Panc1 (cell line): ENCODE measurements at places on chromosomes 7 and 10.

DNA sequence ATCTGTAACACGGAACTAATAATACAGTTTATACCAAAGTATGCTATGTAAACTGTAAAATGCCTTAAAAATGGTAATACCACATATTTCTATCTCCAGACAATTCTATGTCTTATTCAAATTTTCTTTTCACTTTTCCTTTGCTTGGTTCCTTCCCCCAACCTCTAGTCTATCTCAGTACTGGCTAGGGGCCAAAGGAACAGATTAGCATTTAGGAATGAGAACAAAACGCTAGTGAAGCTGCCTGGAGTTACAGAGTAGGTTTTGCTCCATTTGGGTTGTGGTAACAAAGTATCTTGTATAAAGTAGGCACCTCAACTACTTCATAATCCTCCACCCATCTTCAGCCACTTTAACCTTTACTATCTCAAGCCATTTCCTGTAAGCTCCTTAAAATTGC is 94.1 kb downstream of the HBP1 start:
- DNase-seq: no peak

DNA sequence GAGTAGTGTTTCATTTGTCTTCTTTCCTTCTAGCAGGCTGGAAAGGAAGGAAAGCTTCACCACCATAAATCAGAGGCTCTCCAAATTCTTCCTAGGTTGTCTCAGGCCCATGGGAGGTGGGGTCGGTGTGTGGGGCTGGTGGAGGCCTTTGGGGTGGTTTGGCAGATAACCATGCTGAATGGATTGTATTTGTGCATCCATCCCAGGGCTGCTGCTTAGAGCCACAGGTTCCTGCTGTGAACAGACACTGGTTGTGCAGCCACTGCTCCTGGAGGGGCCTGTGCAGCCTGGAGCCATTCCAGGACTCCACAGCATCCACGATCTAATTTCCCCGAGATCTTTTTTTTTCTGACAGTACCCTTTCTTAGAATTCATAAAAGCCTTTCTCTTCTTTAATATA is 741.8 kb downstream of the SUGCT start:
- DNase-seq: no peak

DNA sequence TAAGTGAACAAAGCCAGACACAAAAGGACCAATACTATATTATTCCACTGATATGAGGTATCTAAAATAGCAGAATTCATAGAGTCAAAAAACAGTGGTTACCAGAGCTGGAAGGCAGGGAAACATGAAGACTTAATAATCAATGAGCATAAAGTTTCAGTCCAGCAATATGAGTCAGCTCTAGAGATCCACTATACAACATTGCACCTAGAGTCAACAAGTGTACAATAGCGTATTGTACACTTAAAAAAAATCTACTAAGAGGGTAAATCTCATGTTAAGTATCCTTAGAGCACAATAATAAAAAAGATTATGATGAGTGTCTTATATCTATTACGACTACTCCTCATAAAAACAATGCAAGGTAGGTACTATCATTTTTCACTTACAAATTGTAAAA is 36.1 kb downstream of the C10orf90 start:
- DNase-seq: no peak

- no peak for DNase-seq
These were observed 71.1 kb downstream of the FIGNL1 start for GRCh38 chr7:50379082-50379481.

DNA sequence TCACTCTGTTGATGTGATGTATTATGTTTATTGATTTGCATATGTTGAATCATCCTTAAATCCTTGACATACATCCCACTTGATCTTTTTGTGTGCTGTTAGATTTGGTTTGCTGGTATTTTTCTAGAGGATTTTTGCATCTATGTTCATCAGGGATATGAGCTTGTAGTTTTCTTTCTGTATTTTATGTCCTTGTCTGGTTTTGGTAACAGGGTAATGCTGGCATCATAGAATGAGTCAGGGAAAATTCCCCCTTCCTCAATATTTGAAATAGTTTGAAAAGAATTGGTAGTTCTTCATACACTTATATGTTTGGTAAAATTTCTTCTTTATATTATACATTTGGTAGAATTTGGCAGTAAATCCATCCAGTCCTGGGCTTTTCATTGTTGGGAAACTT is 89.4 kb upstream of the SLC13A1 start:
- DNase-seq: no peak

- DNase-seq: no peak
These were observed 104.0 kb downstream of the GRM3 start for GRCh38 chr7:86747698-86748097.

GRCh38 chr7:102039706-102040105 is 222.3 kb downstream of the CUX1 start:
- DNase-seq: no peak

- DNase-seq: no peak
These were observed 553 bp downstream of the TSPAN15 start for GRCh38 chr10:69451784-69452251.

DNA sequence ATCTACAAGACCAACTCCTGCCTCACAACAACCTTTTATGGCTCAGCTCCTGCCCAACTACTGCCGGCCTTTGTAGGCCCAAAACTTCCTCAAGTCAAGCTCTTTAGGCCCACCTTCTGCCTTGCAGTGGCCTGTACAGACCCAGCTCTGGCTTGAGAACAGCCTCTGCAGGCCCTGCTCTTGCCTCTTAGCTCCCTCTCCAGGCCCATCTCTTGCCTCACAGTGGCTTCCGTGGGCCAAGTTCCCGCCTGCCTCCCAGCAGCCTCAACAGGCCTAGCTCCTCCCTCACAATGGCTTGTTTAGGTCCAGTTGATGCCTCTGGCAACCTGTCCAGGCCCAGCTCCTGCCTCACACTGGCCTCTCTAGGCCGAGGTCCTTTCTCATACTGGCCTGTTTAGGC is 32.4 kb upstream of the VKORC1L1 start:
- peak; percentile 33 for DNase-seq

DNA sequence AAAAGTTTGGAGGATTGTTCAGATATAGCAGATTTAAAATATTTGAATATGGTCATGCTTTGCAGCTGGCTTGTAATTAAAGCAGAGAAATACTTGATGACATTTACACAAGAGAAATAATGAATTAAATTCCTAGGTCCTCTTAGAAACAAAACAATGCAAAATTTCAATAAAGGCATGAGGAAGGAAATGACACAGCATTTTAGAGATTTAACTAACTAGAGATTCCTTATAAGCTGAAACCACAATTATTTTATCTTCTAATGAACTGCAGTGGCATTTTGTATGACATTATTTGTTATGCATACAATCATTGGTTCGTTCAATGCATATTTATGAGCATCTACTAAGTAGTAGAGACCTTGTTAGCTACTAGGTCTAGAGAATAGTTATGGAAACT is 490.9 kb downstream of the ZWINT start:
- no peak for DNase-seq

DNA sequence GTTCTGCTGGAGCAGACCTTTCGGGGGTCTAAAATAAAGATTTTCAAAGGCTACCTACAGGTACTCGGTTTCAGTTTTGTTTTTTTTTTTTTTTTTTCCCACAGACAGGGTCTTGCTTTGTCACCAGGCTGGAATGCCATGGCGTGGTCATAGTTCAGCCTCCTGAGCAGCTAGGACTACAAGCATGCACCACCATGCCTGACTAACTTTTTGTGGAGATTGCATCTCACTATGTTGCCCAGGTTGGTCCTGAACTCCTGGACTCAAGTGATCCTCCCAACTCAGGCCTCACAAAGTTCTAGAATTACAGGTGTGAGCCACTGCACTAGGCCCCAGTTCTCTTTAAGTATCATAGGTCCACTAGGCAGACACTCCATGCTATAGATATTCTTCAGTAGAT is 34.5 kb downstream of the BAMBI start:
- no peak for DNase-seq

- no peak for DNase-seq
These were observed 33.1 kb upstream of the CYP26C1 start for GRCh38 chr10:93027508-93027907.

- DNase-seq: no peak
These were observed 23.5 kb downstream of the FBXW4 start for GRCh38 chr10:101671453-101671852.

GRCh38 chr10:99665304-99665703 is 6.0 kb downstream of the ENTPD7 start:
- DNase-seq: no peak

- peak; percentile 12 for DNase-seq
These were observed 687.8 kb downstream of the IPMK start for GRCh38 chr10:57579926-57580325.

- DNase-seq: no peak
These were observed 24.5 kb downstream of the XPNPEP1 start for GRCh38 chr10:109898666-109899355.

DNA sequence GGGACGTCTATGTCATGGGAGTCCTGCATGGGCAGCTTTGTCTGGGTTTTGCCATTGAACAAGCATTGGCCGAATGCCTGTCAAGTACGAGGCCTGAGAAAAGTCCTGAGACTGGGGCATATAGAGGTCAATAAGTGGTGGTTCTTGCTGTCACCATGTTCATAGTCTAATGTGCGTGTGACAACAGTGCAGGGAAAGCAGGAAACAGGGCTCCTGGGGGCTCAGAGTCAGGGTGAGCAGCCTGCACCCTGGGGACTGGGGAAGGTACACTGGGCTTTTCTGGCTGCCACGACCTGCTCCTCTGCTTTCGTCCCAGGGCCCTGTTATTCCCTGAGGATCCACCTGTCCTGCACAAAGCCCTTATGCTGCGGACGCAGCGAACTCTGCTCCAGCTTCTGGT is 21.3 kb downstream of the FAM241B start:
- DNase-seq: no peak

- DNase-seq: no peak
These were observed 36.3 kb downstream of the GARS1 start for GRCh38 chr7:30630986-30631385.
